ENCODE measurements at places on chromosomes 1 and 21.

DNA sequence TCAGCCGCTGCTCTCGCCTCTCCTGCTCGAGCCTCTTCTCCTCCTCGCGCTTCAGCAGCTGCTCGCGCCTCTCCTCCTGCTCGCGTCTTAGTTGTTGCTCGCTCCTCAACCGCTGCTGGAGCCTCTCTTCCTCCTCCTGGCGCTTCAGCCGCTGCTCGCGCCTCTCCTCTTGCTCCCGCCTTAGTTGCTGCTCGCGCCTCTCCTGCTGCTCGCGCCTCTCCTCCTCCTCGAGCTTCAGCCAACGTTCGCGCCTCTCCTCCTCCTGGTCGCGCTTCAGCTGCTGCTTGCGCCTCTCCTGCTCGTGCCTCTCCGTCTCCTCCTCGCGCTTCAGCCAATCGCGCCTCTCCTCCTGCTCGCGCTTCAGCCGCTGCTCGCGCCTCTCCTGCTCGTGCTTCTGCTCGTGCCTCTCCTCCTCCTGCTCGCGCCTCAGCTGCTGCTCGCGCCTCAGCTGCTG lies 3.7 kb downstream of the TCHH start:
- H3K4me3 ChIP-seq, result no peak overlapping the region
- H3K4me1 ChIP-seq, result peaks cover 7% of the 10 kb centered on the region
- no peak for DNase-seq
- peaks cover 9% of the 10 kb centered on the region for H3K27me3 ChIP-seq
- no peak overlapping the region for H3K27ac ChIP-seq
- peaks cover 6% of the 10 kb centered on the region for H3K36me3 ChIP-seq

GRCh38 chr1:151059109-151060006 lies at the start of gene CDC42SE1:
Gene CDC42SE1 (minus strand): TSS chr1:151059622. CDS start chr1:151055730, 3,892 bp downstream.
- no peaks in the 10 kb centered on the region for H3K27me3 ChIP-seq
- H3K27ac ChIP-seq, result peak within 1 kb of the TSS; percentile 94
- H3K4me1 ChIP-seq, result peaks cover 55% of the 10 kb centered on the region
- DNase-seq, result peak; percentile 85
- H3K36me3 ChIP-seq, result peaks cover 48% of the 10 kb centered on the region

- H3K27me3 ChIP-seq, result peaks cover 6% of the 10 kb centered on the region
- H3K27ac ChIP-seq, result peak overlapping the region; percentile 99
- H3K4me3 ChIP-seq, result peak overlapping the region; percentile 99
- peak; percentile 46 for DNase-seq
Observed at GRCh38 chr1:86704972-86705664, 742 bp downstream of the SH3GLB1 start.

DNA sequence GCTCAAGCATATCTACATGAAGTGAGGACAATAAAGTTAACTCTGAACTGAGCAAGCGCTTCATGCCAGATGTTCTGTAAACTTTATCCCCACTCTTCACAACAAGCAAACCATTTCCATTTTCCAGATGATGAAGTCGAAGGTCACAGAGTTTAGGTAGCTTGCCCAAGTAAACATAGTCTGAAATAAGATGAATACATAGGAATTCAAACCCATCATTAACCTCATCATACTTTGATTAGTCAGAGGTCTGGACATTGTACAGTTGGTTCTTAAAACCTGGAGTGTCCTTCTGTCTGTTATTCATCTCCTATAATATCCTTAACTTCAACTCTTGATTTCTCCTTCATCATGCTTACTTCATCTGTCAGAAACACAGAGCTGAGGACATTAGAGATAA lies 180.3 kb upstream of the C8B start:
- no peak for DNase-seq
- H3K4me3 ChIP-seq, result no peak overlapping the region
- no peak overlapping the region for H3K27ac ChIP-seq

- no peaks in the 10 kb centered on the region for H3K36me3 ChIP-seq
- H3K27me3 ChIP-seq, result peaks cover 9% of the 10 kb centered on the region
- no peak overlapping the region for H3K4me3 ChIP-seq
- no peak for DNase-seq
- H3K27ac ChIP-seq, result no peak overlapping the region
Observed at GRCh38 chr1:27954186-27954585, 5.6 kb upstream of the XKR8 start.

DNA sequence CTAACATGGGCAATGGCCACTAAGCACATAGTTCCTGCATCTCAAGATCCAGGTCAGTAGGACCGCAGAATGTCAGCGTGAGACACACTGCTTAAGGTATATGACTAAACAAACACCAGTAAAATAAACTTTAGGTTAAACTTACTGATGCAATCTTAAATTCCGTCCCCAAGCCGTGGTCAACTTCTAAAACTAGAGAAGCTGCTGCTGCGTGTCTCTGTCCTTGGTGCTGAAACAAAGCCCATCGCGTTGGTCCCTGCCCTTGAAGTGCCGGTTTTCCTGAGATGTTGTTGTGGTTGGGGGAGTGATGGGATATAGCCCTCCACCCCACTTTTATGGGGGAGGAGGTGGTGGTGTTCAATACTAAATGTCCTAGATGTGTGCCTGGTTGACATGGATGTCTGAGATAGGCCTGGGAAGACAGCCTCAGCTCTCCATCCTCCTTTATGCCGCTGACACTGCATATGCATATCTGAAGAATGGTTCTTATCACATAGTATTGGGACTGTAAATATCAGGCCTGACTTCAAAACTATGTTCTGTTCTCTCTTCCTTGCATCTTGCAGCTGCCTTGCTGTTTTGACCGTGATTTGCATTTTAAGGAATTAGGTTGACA lies 72.0 kb upstream of the KCNA3 start:
- no peaks in the 10 kb centered on the region for H3K36me3 ChIP-seq
- H3K27ac ChIP-seq, result no peak overlapping the region
- H3K4me3 ChIP-seq, result no peak overlapping the region
- H3K27me3 ChIP-seq, result peaks cover 30% of the 10 kb centered on the region
- DNase-seq, result peak; percentile 47
- no peaks in the 10 kb centered on the region for H3K4me1 ChIP-seq

GRCh38 chr1:246533371-246533905 lies 26.4 kb upstream of the SMYD3 start:
- no peaks in the 10 kb centered on the region for H3K27me3 ChIP-seq
- H3K36me3 ChIP-seq, result no peaks in the 10 kb centered on the region
- DNase-seq, result no peak
- no peaks in the 10 kb centered on the region for H3K4me1 ChIP-seq
- no peak overlapping the region for H3K4me3 ChIP-seq
- H3K27ac ChIP-seq, result no peak overlapping the region

GRCh38 chr1:44301442-44301841 lies 53.6 kb downstream of the ERI3 start:
- H3K4me3 ChIP-seq, result no peak overlapping the region
- H3K27me3 ChIP-seq, result no peaks in the 10 kb centered on the region

DNA sequence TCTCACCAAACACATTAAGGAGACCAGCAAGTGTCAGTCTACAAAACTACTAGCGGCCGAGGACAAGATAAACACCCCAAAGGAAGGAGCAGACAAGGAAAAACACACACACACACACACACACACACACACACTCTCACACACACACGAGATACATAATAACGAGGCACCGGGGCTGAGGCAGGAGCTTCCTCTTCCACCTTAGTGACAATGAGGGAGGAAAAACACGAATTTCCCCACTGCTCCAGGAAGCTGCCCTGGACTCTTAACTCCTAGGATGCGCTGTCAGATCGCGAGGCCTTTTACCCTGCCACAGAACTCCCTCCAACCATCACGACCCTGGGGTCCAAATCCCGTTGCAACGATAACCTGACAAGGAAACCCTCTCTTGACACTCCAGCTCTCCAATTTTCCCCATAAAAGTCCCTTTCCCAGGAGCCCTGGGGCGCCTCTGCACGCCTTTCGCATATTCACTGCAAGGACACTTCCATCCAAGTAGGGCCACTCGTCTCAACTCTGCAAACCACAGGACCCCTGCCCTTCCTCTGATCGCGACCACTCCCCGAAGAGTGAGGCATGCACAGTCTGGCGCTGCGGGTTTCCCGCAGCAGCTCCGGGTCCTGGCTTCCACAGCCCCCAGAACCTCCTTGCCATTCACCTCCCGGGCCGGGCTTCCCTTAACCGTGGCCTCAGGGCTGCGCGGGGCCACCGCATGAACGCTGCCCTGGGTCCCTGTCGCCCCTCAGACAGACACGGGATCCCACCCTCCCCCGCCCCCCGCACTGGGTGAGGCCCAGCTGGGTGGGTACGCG lies 581 bp downstream of the ETV3 start:
- H3K4me3 ChIP-seq, result peak overlapping the region; percentile 97
- H3K4me1 ChIP-seq, result peaks cover 69% of the 10 kb centered on the region
- DNase-seq, result no peak
- peak overlapping the region; percentile 94 for H3K27ac ChIP-seq
- peaks cover 43% of the 10 kb centered on the region for H3K36me3 ChIP-seq

GRCh38 chr1:117857418-117857817 lies 72.0 kb downstream of the GDAP2 start:
- H3K4me1 ChIP-seq, result no peaks in the 10 kb centered on the region
- H3K27me3 ChIP-seq, result no peaks in the 10 kb centered on the region
- H3K4me3 ChIP-seq, result no peak overlapping the region
- H3K36me3 ChIP-seq, result no peaks in the 10 kb centered on the region

- no peaks in the 10 kb centered on the region for H3K27me3 ChIP-seq
- DNase-seq, result no peak
- H3K4me3 ChIP-seq, result no peak overlapping the region
- peak overlapping the region; percentile 16 for H3K27ac ChIP-seq
- H3K36me3 ChIP-seq, result no peaks in the 10 kb centered on the region
Observed at GRCh38 chr1:178055093-178055492, 38.8 kb upstream of the RASAL2 start.

- H3K27ac ChIP-seq, result no peak overlapping the region
- H3K4me3 ChIP-seq, result no peak overlapping the region
- peaks cover 1% of the 10 kb centered on the region for H3K4me1 ChIP-seq
Observed at GRCh38 chr1:193794239-193794638, 607.8 kb upstream of the B3GALT2 start.

- no peaks in the 10 kb centered on the region for H3K4me1 ChIP-seq
- no peak overlapping the region for H3K4me3 ChIP-seq
- H3K27ac ChIP-seq, result no peak overlapping the region
- DNase-seq, result no peak
- peaks cover 32% of the 10 kb centered on the region for H3K27me3 ChIP-seq
- no peaks in the 10 kb centered on the region for H3K36me3 ChIP-seq
Observed at GRCh38 chr1:22705586-22705985, 5.1 kb upstream of the EPHB2 start.

DNA sequence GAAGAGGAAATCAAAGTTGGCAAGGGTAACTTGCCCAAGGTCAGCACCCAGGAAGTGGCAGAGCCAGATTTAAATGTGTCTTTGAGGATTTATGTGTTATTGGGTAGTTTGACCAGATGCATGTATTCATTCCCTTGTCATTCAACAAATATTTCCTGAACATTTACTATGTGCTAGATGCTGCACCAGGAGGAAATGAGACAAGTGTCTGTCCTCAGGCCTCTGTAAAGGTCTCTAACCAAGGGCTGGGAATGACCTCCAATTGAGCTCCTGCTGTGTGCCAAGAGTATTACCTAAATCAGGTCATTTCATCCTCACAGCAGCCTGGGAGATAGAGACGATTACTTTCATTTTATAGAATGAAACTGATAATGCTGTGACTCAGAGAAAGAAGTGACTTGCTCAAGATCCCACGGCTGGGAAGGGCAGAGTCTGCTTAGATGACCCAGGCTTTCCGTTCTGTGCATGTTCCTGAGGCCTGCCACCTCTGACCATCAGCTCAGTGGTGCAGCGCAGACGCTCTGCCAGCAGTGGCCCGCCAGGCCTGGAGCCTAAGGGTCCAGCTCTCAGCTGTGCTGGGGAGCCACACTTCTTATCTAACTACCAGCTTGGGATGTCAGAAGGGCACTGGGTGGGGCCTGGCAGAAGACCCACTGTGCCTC lies 3.5 kb upstream of the TTC22 start:
- H3K36me3 ChIP-seq, result no peaks in the 10 kb centered on the region
- peaks cover 38% of the 10 kb centered on the region for H3K4me1 ChIP-seq
- no peaks in the 10 kb centered on the region for H3K27me3 ChIP-seq
- peak overlapping the region; percentile 26 for H3K27ac ChIP-seq

DNA sequence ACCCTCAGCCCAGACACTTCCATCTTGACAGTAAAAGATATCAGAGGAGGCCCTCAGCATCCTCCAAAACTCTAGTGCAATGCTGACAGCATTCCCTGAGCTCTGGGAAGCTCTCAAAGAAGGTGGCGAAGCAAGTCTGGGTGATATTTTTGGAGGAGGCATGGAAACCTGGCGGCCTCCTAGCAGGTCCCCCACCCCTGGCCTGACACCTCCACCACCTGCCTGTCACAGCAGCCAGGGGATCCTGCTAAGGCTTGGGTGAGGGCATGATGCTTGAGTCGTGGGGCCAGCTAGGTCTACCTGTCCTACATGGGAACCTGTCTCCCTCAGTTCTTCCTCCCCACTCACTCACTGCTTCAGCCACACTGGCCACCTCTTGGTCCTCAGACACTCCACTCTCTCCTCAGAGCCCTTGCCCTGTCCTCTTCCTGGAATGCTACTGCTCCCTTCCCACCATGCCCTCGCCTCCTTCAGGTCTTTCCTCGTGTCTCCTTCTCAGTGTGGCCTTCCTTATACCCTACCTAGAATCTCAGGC lies 8.5 kb downstream of the DHRS3 start:
- no peaks in the 10 kb centered on the region for H3K27me3 ChIP-seq
- peaks cover 53% of the 10 kb centered on the region for H3K36me3 ChIP-seq
- no peak overlapping the region for H3K27ac ChIP-seq
- DNase-seq, result no peak
- no peak overlapping the region for H3K4me3 ChIP-seq
- H3K4me1 ChIP-seq, result peaks cover 31% of the 10 kb centered on the region

DNA sequence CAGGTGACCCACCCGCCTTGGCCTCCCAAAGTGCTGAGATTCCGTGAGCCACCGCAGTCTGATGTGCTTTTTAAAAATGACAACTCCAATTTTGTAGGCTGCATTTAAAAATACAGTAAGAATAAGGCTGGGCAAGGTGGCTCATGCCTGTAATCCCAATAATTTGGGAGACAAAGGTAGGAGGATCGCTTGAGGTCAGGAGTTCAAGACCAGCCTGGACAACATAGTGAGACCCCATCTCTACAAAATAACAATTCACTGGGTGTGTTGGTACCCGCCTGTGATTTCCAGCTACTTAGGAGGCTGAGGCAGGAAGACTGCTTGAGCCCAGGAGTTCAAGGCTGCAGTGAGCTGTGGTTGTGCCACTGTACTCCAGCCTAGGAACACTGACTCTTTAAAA lies 23.4 kb downstream of the SLC19A2 start:
- H3K27me3 ChIP-seq, result no peaks in the 10 kb centered on the region
- H3K36me3 ChIP-seq, result peaks cover 12% of the 10 kb centered on the region
- peaks cover 20% of the 10 kb centered on the region for H3K4me1 ChIP-seq
- DNase-seq, result no peak

- DNase-seq, result no peak
- H3K27ac ChIP-seq, result no peak overlapping the region
- H3K27me3 ChIP-seq, result peaks cover 2% of the 10 kb centered on the region
- H3K36me3 ChIP-seq, result no peaks in the 10 kb centered on the region
- H3K4me3 ChIP-seq, result no peak overlapping the region
- H3K4me1 ChIP-seq, result no peaks in the 10 kb centered on the region
Observed at GRCh38 chr1:237012788-237013383, 8.6 kb upstream of the MT1HL1 start.
